ENCODE measurements at places on chromosomes 16 and 17.

DNA sequence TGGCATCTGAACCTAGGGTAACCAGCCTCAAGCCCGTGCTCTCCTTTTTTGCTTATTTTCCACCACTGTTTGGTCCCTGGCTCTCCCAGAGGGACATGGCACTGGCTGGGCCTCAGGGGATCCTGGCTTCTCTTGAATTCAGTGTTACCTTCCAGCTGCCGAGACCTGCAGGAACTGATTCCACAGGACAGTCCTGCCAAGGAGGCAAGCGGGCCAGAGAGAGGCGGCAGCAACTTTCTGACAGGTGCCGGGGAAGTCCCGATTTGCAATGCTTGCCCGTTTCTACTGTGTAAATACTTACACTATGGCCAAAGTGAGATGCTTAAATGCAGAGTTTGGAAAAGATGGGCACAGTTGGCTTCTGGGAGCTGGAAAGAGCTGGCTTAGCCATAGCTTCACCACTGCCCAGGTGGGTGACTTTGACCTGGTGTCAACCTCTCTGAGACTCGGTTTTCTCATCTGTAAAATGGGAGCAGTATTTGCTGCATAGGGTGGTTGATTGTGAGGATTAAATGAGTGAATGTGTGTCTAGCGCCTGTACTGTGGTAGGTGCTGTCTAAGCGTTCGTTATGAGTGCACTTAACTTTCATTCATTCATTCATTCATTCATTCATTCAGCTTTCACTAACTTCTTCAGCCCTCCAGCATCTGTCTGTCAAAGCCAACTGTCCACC is 124.9 kb downstream of the CMIP start:
- no peak for DNase-seq

- no peak for DNase-seq
These were observed 45.0 kb downstream of the SCNN1G start for GRCh38 chr16:23227529-23227928.

- peak; percentile 48 for DNase-seq
These were observed 4.1 kb upstream of the ARL5C start for GRCh38 chr17:39170109-39170508.

- no peak for DNase-seq
These were observed 27.6 kb upstream of the CAPN15 start for GRCh38 chr16:499924-500323.

- DNase-seq: no peak
These were observed 24.6 kb upstream of the GUCY2D start for GRCh38 chr17:7977805-7978204.

DNA sequence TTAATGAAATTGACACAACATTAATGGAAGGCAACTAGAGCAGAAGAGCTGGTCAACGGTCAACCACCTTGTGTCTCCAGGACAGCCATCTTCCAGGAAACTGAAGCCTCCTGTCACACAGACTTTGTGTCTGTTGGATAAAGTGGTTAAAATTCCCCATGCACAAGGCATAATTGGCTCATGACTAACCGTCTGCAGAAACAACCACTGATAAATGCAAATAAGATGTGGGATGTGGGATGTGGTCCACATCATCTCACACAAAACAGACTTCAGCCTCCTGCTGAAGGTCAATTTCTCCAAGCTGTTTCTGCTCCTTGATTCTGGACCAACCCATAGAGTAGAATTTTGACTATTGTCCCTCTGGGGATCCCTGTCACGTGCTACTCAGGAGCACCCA is 26.9 kb upstream of the XYLT1 start:
- DNase-seq: no peak

GRCh38 chr17:79695797-79696609 is 34.7 kb upstream of the ENPP7 start:
- DNase-seq: no peak

GRCh38 chr17:78142119-78142861 is 3.9 kb upstream of the C17orf99 start:
- DNase-seq: no peak

DNA sequence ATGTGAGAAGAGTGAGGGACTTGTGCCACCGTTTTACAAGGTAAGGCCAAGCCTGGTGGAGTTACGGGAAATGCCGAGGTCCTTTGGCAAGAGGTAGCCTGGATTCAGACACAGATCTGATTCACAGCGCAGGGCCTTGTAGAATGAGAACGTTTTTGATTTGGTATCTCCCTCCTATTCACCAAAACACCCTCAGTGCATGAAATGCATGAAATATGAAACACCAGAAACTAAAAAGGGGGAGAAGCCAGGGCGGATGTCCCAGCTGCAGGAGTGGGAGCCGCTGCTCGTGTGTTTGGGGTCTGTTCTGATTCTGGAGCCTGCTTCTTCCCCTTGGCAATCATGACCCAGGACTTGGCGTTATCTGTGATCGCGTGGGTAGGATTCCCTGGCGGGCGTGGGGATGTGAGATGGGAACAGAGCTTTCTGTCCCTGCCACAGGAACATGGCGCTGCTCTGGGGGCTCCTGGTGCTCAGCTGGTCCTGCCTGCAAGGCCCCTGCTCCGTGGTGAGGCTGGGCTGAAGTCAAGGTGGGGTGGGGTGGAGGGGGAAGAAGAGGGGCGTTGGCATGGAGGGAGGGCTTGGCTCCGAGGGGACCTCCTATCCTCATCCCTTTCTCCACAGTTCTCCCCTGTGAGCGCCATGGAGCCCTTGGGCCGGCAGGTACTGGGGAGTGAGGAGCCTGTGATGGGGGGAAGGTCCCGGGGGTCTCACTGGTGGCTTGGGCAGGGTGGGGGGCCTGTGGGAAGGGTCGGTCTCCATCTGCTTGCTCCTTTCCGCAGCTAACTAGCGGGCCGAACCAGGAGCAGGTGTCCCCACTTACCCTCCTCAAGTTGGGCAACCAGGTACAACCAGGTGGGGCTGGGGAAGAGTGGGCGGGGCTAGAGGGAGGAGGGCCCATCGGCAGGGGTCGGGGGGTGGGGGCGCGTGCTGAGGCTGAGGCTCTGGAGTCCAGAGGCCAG is 2.2 kb downstream of the SERPINF2 start:
- DNase-seq: no peak

GRCh38 chr16:82782715-82783251 is 156.0 kb downstream of the CDH13 start:
- DNase-seq: no peak

DNA sequence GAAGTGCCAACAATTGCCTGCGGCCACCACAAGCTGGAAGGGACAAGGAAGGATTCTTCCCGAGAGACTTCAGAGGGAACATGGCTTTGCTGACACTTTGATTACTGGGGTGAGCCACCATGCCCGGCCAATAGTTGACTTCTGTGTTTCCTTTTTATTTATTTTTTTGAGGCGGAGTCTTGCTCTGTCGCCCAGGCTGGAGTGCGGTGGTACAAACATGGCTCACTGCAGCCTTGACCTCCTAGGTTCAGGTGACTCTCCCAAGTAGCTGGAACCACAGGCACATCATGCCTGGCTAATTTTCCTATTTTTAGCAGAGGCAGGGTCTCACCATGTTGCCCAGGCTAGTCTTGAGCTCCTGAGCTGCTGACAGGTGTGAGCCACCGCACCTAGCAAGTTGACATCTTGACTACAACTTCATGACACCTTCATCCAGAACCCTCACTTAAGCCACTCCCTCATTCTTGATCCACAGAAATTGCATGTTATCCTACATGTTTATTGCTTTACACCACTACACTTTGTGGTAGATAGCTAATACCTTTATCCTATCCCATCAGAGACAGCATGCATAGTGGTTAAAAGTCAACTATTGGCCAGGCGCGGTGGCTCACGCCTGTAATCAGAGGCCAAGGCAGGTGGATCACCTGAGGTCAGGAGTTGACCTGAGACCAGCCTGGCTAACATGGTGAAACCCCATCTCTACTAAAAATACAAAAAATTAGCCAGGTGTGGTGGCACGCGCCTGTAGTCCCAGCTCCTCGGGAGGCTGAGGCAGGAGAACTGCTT is 16.1 kb upstream of the GPRC5C start:
- DNase-seq: no peak

DNA sequence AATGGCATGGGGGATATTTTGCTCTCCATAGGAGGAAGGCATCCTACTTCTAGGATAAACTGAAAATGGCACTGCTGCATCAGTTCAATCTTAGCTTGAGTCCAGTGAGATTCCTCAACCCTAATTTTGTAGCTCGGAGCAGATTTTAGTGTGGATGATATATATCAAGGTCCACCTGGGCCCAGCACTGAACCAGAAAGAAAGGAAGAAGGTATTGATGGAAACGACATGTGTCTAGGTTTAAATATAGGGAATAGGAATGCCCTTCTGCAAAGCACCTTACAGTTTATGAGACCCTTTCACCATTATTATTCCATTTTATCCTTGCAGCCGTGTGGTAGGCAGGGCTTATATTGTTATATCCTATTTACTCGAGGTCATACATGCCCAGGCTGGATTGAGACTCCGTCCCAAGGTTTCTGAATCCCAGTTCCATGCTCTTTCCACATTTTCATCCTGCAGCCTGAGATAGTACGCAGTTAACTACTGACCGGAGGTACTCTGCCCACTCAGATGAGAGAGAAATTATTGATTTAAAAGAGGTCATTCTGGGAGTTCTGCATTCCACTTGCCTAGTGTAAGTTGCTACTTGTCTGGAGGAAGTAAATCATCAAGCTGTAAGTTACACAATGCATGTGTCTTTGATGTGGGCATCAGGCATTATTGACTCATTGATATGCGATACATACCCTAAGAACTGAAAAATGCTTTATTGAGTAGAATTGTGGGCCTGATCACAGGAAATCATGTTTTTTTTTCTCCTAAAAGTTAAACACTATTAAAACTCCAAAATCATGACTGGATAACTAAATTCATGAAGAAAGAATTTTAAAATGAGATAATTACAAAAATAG is 10.1 kb downstream of the KRT39 start:
- no peak for DNase-seq

DNA sequence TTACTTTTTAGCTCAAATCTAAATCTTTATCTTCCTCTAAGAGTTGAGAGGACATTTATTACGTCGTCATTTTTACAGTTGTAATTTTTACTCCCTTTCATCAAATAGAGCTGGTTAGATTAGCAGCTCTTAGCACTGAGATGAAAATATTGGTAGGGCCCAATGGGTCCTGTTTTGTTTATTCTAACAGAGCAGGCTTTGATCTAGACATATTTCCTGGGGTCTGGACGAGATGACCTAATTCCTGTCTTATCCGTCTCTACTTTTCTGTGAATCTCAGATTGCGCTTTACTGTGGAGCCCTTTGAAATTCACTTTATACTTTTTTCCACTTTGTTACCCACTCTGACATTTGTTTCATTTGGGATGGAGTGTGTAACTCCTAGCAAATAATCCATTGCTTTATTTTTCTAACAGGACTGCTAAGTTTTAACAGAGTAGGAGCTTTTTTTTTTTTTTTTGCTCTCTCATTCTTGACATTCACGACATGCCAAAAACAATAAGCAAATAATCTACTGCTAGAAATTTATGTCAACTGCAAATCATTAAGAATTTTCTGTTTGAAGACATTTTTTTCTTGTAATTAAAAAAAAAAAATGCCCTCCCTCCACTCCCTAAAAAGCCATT is 18.5 kb downstream of the SALL1 start:
- no peak for DNase-seq

GRCh38 chr16:87437327-87437726 is 45.2 kb downstream of the MAP1LC3B start:
- no peak for DNase-seq

- DNase-seq: peak; percentile 48
These were observed 4.2 kb upstream of the ARL2BP start for GRCh38 chr16:57240851-57241250.

GRCh38 chr16:53457670-53458069 is 23.4 kb downstream of the RBL2 start:
- peak; percentile 15 for DNase-seq

GRCh38 chr17:73826181-73826871 is 182.1 kb upstream of the SDK2 start:
- DNase-seq: no peak

All from HL-60 (cell line).